ENCODE measurements at places on chromosomes 3 and 15.

DNA sequence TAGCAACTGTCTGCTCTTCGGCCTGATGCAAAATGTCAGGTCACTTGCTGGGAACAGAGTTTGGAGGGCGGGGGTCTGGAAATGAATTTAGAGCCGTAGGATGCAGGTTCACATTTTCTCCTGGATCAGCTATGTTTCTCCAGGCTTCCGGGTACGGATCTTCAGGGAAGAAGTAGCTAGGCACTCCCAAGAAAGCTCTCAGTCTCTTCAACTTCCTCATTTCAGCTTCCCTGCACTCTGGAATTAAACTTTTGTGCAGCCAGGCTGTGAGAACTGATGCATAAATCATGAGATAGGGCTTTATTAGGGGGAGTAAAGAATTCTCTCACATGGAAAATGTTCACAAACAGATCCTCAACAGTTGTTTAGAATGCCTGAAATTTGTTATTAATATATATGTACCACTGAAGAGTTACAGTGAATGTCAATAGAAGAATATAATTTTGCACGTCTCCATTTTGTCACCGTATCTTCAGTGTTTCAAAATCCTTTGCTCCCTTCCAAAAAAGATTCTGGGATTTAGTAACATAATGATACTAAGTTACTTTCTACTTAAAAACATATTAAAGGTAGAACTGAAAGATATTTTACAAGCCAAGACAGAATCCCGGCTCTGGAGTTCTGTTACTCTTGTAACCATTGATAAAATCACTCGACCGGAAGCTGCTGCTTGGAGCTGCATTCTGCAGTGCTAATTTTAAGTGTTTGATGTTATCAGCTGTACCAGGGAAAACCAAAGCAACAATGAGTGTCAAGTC, 178.5 kb upstream of the P2RY1 start:
- DNase-seq, result no peak

DNA sequence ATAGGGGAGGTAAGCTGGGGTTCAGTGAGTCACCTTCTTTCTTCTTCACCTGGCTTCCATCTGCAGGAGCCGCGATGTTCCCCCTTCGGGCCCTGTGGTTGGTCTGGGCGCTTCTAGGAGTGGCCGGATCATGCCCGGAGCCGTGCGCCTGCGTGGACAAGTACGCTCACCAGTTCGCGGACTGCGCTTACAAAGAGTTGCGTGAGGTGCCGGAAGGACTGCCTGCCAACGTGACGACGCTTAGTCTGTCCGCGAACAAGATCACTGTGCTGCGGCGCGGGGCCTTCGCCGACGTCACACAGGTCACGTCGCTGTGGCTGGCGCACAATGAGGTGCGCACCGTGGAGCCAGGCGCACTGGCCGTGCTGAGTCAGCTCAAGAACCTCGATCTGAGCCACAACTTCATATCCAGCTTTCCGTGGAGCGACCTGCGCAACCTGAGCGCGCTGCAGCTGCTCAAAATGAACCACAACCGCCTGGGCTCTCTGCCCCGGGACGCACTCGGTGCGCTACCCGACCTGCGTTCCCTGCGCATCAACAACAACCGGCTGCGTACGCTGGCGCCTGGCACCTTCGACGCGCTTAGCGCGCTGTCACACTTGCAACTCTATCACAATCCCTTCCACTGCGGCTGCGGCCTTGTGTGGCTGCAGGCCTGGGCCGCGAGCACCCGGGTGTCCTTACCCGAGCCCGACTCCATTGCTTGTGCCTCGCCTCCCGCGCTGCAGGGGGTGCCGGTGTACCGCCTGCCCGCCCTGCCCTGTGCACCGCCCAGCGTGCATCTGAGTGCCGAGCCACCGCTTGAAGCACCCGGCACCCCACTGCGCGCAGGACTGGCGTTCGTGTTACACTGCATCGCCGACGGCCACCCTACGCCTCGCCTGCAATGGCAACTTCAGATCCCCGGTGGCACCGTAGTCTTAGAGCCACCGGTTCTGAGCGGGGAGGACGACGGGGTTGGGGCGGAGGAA, 2.6 kb downstream of the ISLR2 start:
- no peak for DNase-seq

GRCh38 chr3:143956838-143957237, 14.8 kb upstream of the DIPK2A start:
- no peak for DNase-seq

- DNase-seq, result no peak
Observed at GRCh38 chr3:130686833-130687232, 59.8 kb downstream of the PIK3R4 start.

DNA sequence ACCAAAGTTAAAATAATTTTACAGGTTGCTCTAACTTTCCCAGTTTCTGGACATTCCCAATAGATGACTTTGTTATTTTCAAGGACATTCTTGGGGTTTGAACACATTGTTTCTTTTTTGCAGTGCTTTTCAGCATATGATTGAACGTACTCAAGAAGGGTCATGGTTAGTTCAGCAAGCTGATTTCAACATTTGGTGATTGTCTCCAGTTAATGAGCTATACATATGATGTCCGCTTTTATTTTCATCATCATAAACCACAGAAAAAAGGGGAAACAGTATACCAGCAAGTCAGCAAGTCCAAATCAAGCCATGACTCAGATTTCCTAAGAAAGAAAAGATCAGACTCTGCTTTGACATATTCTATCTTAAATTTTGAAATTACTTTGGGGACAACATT, 69.4 kb downstream of the B3GALNT1 start:
- DNase-seq, result no peak

DNA sequence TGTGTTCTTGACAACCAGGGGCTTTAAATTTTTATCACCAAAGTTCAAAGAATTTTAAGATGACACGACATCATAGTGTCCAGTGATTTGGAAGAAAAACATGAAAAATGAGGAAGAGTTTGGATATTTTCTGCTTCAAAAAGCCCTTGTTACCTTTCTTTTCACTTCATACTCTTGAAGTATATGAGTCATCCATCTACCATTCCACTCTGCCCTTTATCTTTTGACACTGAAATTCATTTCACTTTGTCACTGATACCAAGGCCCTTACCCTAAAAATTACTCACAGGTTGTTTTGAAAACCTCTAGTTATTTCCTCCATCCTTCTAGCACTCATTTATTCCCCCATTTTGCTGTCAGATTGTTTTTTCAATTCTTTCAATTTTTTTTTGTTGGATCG, 42.7 kb downstream of the OR5H15 start:
- no peak for DNase-seq

DNA sequence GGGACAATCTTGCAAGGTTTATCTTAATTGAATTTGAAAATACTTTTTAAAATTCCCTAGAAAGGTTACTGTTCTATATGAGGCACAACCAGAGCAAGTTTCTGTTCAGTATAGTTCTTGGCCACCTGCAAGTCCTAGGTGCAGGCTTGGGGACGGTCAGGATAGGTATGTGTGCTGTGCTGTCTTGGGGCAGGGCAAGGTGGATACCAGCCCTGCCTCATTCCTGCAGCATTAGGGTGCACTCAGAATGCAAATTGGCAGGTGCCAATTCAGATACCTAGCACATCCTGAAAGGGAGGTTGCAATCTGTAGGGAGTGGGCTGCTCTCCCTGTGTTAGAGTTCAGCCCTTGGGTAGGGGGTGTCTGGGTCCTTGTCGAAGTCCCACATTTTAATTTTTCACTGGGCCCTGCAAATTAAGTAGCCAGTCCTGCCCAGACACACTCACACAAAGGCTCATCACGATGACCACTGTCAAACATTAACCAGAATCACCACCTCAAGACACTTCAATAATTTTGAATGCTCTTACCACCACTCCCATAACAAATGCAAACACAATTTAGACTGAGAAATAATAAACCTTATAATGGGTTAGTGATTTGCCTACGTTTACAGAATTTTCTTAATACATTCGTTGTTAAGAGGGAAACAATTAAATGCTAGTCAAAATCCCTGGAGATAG, 838.0 kb upstream of the NR2F2 start:
- no peak for DNase-seq

- no peak for DNase-seq
Observed at GRCh38 chr3:129536374-129536667, 6.7 kb upstream of the H1-8 start.

DNA sequence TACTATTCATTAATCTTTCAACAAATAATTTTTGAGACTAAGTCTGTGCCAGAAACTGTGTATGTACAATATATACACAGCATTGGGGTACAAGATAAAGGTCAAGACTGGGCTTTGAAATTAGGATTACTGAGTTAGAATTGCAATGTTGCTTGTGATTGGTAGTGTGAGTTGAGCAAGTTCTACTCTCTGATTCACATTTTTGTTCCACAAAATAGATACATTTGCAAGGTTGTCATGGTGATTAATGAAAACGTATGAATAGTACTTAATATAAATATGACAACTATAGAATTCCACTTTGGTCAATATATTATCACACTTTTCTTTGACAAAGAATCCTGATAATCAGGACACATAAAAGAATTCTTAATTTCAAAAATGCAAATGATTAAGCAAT, 314.6 kb downstream of the GBE1 start:
- no peak for DNase-seq

DNA sequence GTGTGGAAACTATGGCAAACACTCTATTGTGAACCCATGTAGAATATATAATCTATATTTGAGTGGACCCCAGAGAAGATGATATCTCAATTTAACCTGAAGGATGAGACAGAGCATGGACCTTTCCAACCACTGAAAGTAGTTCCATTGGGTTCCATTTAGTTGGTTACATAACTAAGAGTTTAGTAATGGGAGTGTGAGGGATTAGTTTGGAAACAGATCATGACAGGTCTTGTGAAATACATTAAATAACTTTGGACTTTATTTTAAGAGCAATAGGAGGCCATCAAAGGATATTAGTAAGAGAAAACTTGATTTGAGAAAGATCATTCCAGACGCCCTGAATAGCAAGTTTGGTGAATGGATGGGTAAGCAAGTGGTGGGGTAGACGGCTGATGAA, 487.2 kb upstream of the ROBO2 start:
- DNase-seq, result no peak

DNA sequence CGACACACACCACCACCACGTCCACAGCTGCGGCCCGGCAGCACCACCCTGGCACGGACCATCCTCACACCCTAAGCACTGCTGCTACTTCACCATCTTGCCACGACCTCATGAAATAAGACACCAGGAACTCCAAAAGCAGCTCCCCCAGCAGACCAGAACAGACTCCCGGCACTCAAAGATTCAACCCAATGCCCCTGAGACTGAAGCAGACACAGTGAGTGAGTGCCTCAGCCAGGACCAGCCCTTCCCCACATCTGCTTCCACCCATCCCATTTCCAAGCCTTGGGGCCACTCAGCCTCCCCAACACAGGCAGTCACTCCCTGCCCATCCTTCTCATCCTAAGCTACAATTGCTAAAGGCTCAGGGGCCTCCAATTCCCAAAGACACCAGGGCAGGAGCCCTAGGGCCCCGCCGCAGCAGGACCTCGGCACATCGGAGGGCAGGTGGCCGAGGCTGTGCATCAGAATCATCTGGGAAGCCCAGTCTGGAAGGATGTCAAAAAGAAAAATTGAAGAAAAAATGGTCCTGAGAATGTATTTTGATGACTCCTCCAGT, 18.4 kb upstream of the OCA2 start:
- DNase-seq, result no peak

- DNase-seq, result no peak
Observed at GRCh38 chr15:73564255-73564654, 68.9 kb downstream of the NPTN start.

GRCh38 chr3:134567605-134568004, 81.7 kb downstream of the CEP63 start:
- DNase-seq, result no peak

DNA sequence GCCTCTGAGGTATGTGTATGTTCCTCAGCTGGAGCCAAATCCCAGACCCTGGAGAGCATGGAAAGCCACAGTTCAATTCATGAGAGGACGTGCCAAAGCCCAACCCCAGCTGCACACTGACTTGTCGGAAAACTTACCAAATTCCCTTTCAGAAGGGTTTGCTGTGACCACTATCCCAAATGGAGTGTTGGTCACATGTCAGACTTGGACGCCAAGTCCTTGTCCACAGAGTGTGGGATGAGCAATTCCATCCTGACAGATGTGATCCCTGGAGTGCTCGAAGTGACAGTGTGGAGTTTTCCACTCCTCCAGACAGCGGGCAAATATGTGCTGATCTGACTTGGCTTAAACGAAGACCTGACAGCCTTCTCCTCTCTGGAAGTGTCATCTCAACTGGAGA, 71.2 kb downstream of the RORA start:
- DNase-seq, result no peak

Measured in CD4-positive, alpha-beta T cell treated with Interleukin-21 for 1 hour (primary cell).